ENCODE measurements at places on chromosomes 3 and 15.

DNA sequence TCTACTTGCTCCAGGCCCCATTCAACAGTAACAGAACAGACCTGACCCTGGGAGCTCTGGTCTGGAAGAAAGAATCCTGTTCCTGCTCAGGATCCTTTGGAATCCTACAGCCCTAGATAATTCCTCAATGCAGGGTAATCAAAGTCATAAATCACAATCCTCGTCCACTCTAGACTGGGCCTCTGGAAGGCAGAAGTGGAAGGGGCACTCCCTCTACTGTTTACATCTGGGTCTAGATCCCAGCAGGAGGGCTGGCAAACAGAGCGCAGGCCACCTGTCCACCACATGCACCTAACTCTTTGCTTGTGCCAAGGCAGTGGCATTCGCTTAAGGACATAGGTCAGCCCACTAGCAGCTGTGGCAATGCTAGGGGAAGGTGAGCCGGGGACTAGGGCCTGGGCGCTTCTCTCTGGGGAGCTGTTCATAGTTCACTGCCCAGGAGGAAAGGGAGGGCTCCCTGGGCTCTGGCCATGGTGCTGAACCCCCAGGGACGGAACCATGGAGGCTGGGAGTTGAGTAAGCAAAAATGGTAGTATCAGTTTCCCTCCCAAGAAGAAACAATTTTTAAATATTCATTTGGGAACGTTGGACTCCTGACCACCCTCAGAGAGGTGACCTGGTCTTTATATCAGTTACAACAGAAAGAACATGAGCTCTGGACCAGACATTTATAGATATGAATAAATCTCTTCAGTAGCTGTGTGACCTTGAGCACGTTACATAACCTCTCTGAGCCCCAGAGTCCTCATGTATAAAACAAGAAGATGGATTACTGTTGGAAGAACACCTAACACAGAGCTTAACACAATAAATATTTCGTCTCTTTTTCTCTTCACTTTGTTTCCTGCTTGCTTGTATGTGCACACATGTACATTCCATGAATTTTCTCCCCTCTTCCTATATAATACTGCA lies 90.2 kb downstream of the NTRK3 start:
- DNase-seq: peak; percentile 7

DNA sequence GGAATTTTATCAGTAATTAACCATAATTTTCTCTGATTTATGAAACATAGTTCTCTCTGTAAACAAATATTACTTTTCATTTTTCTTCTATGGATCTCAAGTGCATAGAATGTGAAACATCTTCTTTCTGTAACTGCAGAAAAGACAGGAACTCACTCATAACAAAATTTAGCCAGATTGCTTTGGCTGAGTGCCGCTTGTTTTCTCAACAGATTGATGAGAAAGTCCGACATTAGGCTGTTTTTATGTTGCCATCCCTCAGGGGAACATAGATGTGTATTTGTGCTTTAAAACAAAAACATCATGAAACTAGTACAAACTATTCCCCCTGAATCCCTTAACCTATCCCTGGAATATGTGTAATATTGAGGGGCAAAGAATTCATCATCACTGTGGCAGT lies 154.2 kb downstream of the B3GALNT1 start:
- no peak for DNase-seq

- DNase-seq: no peak
Measured at GRCh38 chr15:43209059-43209824, 11.6 kb downstream of the EPB42 start.

DNA sequence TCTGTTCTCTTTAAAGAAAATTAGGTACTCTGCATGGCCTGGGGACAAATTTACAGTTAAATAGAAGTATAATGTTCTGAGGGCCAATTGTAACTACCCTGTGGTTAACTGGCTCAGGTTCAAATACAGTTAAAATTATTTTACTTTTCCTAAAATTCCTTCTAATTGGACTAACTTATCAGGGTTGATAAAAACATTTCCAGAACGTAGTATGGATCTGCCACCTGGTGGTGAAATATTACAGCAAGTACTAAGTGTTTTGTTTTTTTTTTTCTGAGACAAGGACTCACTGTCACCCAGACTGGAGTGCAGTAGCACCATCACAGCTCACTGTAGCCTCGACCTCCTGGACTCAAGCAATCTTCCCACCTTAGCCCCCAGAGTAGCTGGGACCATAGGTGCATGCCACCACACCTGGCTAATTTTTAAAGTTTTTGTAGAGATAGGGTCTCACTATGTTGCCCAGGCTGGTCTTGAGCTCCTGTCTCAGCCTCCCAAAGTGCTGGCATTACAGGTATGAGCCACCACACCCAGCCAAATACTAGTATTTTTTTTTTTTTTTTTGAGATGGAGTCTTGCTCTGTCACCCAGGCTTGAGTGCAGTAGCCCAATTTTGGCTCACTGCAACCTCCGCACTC lies 29.2 kb downstream of the NEO1 start:
- no peak for DNase-seq

Measured in stimulated activated CD4-positive, alpha-beta T cell treated with anti-CD3 and anti-CD28 coated beads, Interleukin-4, amount 100 ng/mL, for 48 hours (primary cell).